BJ (cell line): ENCODE measurements at places on chromosomes 12 and 14.

DNA sequence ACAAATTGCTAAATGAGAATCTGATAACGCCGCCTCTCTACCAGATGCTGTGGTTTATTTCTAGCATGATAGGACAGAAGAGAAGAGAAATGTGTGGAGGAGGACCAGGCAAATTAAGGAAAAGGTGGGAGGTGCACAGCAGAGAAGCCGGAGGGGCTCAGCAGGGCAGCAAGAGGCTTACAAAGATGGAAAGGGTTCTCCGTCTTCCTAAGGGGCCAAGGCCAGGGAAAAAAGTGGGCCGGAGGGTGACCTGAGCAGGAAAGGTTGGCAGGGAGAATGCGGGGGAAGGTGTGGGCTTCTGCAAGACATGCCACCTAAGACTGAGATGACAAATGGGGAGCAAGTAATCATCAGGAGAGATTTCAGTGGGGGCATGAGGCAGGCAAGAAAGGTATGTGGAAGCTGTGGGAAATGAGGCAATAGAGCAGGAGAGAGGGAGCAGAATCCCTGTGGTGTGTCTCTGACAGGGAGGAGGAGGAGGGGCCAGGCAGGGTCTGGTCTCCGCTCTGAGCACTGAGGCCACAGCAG lies 18.7 kb downstream of the MANSC1 start:
- no peak for DNase-seq

DNA sequence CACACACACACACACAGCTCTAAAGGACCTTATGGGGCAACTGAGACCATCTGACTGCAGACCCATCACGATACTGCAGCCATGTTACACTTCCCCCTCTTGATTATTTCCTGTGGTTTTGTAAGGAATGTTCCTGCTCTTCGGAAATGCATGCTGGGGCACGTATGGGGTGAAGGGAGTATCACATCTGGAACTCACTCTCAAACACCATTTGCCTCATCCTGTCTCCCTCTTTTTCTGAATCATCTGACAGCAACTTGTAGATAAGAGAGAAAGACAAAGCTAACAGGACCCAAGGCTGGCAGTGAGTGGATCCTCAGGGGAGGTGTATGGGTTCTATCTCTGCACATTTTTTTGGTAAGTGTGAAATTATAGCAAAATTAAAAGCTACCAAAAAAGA lies 50.3 kb downstream of the RIMBP2 start:
- no peak for DNase-seq

- DNase-seq: no peak
Observed at GRCh38 chr12:49543914-49544815, 5.3 kb downstream of the KCNH3 start.

- no peak for DNase-seq
Observed at GRCh38 chr12:65968359-65968758, 144.1 kb downstream of the HMGA2 start.

DNA sequence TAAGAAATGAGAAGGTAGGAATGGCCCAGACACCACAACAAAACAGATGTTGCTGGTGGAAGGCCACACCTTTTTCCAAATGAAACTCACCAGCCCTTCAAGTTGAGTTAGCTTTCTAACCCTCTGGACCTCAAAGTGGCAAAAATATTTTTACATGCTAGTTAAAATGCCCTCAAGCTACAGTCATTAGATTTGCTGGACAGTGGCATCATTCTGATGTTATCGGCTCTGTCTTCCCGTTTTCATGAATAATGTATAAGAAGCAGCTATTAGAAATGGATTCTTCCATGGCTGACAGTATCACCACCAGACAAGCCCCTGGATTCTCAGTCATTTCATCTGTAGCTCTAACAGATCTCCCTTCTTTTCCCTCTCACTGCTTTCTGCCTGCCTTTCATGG lies 37.1 kb upstream of the PLXNC1 start:
- DNase-seq: no peak
